ENCODE measurements at places on chromosomes 7 and 10. TPM values are rescaled to one million over a fixed set of nuclear protein-coding genes. Genes with fewer than 3 reads are reported as not detected.

PON1 gene
- not detected for total RNA-seq

HTR5A gene
- not detected for total RNA-seq

- no peak for DNase-seq
These were observed 654.7 kb upstream of the ZWINT start for GRCh38 chr10:57015595-57016318.

- DNase-seq: no peak
These were observed 172.2 kb downstream of the C7orf25 start for GRCh38 chr7:42739638-42740037.

GRCh38 chr7:157613575-157614322, 276.9 kb downstream of the DNAJB6 start:
- no peak for DNase-seq

DNA sequence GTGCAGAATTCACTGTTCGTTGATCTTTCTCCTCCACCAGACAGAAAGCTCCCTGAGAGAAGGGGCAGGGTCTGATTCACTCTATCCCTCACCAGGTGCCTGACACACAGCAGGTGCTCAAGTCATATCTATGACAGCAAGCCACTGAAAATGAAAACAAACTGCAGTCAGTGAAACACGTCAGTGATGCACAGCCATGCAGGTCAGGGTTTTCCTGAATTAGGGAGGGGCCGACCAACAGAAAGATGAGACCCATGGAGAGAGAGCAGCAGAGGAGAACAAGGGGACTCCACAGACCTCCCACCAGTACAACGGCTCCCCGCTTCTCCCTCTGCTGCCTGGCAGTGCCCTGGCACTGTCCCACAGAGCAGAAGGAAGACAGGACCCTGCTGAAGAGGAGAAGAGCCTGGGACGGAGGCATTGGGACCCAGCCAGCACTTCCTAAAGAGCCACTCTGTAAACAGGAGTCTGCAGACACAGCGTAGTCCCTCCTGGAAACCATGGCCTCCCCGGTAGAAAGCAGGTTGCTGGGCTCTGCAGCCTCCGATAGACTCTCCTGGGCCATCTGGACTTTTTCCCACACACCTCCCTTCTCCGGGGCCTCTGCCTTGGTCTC, 50.3 kb downstream of the FAM53B start:
- DNase-seq: no peak

GLI3 gene
- 8.6 TPM for total RNA-seq

- DNase-seq: no peak
These were observed 141.8 kb upstream of the GPR22 start for GRCh38 chr7:107327986-107328569.

- DNase-seq: no peak
These were observed 2.4 kb downstream of the BAMBI start for GRCh38 chr10:28679581-28680357.

DNA sequence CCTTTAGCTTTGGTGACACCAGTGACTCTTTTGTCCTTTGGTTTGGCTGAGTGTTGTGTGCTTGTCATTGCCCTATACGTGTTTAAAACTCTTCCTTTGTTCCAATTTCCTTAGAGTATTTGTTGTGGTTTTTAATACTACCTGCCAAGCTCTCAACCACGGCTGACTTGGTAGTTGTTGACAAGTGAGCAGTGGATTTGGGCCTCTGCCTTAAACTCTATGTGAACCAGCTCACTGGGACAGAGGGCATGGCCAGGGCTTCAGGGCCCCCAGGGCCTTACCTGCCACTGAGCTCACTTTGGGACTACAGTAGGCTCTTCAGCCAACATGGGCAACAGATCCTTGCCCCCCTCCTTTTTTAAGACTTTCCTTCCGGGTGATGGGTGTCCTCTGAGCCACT, 9.6 kb upstream of the DMBT1 start:
- DNase-seq: no peak

DNA sequence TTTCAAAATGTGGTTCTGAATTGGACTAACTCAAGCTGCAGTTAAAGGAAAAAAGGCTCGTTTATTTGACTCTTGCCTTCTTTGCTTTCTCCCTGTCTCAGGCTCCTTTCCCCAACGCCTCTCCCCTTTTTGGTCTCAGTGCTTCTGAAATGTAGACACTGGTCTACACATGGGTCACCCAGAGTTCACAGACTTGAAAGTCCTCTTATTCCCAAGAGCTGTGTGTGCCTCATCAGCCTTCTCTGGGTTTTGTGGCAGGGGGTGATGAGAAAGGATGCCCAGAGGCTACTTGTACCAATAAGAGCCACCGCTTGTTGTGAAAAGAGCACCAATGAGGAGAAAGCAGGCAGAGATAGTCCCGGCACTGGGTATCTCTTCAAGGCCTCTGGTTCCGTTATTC, 125.7 kb downstream of the BICC1 start:
- no peak for DNase-seq

DNA sequence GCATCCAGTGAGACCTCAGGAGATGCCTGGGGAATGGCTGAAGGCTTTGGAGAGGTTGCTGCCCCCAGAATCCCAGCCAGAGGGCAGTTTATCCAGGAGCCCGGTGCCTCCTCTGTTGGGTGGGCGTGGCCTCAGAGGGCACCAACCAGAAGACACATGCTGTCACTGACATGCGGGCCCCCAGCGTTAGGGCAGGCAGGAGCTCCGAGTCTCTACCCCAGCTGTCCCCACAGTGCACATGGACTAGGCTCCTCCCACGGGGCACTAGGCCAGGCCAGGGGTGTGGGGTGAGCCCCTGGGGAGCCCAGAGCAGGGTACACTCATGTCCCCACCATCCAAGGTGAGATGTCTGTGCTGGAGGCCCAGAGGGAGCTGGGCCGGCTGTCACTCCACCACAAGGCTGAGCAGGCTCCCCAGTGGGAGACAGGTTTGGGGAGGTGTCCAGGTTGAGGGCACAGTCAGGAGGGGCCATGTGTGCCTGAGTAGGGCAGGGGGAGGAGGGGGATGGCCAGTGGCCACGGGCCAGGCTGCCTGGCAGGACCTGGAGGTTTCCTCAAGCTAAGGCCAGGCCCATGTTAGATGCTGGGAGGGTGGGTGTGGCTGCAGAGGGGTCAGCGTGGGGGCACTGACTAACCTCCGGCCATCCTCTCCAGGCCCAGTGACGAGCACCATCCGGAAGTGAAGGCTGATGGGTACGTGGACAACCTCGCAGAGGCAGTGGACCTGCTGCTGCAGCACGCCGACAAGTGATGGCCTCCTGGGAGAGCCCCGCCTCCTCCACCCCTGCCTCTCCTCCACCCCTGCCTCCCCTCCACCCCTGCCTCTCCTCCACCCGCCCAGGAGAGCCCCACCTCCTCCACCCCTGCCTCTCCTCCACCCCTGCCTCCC, 131.3 kb downstream of the FAM53B start:
- no peak for DNase-seq

- no peak for DNase-seq
These were observed 16.3 kb downstream of the SMURF1 start for GRCh38 chr7:99127636-99128035.

DNA sequence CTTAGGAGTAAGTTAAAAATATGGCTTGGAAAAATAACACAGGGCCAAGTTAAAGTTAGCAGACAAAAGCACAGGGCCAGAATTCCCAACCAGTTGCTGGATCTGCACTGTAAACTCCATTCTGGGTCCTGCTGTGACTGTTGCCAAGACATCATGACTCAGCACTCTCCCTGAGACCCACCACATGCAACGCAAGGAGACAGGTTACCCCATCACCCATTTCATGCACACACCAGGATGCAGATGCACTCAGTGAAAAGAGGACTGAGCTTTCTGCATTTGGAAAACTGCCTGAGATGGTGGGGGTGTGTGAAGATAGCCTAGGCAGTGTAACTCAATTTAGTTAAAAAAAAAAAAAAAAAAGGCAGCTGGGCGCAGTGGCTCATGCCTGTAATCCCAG, 97.6 kb upstream of the ZNF438 start:
- no peak for DNase-seq

DNA sequence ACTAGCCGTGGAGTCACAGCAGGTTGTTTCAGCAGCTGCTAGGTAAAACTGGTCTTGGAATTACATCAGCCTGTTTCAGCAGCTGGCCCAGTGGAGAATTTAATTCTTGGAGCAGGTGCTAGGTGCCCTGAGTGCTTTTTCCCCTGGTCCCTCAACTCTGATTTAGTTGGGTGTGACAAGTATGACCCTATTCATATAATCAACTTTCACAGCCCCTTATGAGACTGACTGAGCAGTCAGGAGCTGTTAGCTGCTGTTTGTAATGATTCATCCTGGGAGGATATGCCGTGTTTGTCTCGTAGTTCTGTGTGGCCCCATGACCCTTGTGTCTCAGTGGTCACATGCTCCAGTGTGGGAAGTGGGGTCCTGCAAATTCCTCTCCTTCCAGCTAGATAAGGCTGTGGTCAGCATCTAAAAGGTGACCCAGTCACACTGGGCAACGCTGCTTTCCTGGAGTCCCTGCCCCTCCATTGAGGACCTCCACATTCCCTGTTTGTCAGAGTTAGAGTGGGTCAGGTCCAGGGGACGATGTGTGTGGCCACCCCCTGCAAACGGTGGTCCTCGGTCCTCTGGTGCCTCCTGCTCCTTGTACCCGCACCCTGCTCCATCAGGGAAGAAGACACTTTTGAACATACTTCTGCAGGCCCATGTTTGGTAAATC, 28.3 kb downstream of the TBATA start:
- DNase-seq: no peak

DNA sequence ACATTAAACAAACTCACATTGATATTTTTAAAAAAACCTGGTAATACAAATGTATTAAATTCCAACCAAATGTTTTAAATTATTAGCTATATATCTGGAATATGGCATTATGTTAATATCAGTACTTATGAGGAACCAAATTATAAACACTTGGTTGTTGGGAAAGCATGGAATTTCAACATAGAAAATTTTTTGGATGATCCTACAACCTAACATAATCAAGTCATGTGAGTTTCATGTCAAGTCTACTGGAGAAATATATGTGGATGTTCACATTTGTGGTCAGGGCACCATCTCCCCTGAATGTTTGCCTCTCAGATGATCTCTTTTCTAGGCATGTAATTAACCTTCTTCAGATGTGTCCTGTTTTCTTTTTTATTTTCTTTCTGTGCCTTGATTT, 5.2 kb upstream of the POT1 start:
- DNase-seq: no peak

DNA sequence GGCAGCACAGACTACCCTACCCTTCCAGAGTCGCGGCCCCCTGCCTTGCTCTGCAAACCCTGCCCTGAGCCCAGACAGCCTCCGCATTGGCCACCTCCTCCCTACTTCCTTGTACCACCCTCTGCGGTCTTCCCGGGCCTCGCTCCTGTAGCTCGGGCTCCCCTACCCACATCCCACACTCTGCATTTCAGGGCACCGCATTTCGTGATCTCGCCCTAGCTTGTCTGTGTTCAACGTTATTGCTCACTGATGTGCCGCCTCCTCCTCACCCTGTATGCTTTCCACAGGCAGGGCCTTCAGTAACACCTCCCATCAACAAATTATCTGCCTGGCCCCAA, 6.6 kb downstream of the PDIA4 start:
- no peak for DNase-seq

Data from tibial nerve (tissue), 4 donors.